NCI-H146 (cell line): ENCODE measurements at places on chromosomes 1 and 21.
A peak's percentile ranks its signal among the peaks of the same experiment; 100 is the strongest.

DNA sequence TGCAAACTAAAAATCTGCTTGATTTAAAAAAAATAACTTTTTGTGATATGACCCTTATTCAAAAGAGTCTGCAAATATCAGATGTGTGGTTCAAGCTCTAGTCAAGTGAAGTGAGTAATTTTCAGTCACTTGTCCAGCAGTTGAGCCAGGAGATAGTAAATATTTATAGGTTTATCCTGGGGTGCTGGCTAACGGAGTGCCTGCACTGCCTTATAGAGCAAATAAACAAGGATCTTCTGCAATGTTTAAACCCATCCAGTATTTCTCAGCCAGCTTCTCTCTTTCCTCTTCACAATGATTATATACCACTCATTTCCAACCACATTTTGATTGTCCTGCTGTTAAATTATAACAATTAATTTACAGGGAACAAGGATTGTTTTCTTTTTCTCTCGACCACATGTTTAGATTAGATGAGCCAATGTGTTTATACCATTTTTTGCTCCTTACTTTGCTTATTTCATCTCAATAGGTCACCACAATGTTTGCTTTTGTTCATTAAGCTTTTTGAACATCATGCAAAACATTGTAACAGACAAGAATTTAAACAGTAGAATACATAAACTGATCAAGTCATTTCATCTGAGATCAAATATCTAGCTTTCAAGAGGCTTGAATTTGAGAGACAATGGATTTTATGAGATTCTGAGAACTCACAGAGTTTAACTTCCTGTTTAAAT, 60.3 kb upstream of the GREM2 start:
- DNase-seq = no peak

GRCh38 chr1:100152271-100152670, 19.3 kb downstream of the TRMT13 start:
- DNase-seq = no peak

- DNase-seq = peak; percentile 71
Observed at GRCh38 chr1:208280681-208281450, 36.7 kb upstream of the PLXNA2 start.

DNA sequence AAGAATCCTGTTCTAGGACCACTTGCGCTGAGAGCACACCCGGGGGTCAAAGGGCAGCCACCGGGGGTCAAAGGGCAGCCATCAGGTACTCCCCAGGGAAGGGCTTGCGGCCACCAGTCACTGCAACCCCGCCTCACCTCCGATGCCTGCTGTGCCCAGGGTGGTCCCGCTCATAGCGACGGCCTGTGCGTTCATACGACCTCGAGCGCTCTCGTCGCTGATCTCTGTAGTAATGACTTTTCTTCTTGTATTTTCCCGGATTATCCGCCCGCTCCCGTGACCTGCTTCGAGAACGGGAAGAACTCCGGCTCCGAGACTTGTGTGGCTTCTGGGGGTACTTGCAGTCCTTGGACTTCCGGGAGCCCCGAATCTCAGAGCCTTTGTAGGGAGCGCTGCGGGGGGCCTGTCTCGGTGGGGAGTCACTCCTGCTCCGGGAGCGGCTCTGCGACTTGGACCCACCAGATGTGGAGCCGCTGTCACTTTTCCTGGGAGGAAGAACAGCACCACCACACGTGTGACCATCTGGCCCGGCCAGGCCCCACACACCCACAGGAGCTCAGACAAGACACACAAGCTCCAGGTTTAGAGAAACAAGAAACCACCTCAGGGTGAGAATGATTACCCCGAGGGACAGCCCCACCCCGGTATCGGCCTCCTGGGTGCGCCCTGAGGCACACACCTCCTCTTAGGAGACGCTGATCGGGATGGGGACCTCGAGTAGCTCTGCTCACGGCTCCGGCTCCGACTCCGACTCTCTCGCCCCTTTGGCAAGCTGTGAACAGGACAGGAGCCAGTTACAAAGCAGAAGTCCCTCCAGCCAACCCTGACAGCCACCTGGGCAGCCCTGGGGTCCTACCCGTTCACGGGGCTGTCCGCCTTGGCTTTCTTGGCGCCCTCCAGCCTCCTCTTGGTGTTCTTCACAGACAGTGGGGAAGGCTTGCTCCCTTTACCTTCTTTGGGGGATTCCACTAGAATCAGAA, 11.7 kb downstream of the CCNL2 start:
- no peak for DNase-seq

DNA sequence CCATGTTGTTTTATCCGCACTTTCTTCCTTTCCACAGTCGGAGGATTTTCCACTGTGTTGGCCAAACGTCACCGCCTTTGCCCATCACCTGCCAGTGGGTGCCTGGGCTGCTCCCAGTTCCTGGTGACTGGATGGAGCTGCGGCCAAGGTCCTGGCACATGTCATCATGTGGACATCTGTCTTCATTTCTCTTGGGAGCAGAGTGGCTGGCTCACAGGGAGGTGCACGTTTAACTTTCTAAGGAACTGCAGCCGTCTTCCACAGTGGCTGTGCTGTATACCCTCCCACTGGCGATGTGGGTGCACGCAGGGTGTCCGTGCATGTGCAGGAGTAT, 19.5 kb upstream of the RNF223 start:
- no peak for DNase-seq

DNA sequence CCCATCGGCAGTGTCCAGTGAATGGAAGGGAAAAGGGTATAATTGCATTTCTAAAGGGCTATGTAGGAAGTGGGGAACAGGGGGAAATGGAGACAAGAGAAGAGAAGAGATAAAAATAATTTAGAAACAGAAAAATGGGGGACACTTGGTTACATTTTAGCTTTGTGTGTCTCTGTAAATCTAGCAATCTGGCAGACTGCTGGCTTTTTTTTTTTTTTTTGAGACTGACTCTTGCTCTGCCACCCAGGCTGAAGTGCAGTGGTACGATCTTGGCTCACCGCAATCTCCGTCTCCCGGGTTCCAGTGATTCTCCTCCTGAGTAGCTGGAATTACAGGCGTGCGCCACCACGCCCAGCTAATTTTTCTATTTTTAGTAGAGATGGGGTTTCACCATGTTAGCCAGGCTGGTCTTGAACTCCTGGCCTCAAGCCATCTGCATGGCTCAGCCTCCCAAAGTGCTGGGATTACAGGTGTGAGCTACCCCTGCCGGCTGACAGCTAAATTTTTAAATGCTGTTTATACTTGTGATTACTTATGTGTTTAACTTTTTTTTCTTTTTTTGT, 53.4 kb downstream of the AGPAT3 start:
- no peak for DNase-seq

- DNase-seq = no peak
Observed at GRCh38 chr1:239164451-239165180, 221.8 kb upstream of the CHRM3 start.
